Astrocyte of the spinal cord (primary cell): ENCODE measurements at places on chromosomes 13 and 19.

DNA sequence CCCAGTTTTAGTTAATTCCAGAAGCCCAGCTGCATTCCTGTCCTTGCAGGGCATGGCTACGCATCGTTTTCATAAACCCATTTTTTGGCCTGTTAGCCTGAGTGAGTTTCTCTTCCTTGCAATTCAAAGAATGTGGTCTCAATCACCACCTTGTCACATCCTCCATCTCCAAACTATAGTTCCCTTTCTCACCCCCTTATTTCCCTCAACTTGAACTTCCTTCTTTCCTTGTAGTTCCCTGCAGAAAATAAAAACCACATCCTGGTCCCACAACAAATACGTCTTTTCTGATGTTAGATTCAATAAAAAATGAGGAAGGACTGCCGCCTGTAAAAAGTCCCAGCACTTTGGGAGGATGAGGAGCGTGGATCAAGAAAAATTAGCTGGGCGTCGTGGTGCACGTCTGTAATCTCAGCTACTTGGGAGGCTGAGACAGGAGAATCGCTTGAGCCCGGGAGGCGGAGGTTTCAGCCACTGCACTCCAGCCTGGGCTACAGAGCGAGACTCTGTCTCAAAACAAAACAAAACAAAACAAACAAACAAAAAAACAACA, 13.2 kb downstream of the ADGRE3 start:
- no peak for DNase-seq

DNA sequence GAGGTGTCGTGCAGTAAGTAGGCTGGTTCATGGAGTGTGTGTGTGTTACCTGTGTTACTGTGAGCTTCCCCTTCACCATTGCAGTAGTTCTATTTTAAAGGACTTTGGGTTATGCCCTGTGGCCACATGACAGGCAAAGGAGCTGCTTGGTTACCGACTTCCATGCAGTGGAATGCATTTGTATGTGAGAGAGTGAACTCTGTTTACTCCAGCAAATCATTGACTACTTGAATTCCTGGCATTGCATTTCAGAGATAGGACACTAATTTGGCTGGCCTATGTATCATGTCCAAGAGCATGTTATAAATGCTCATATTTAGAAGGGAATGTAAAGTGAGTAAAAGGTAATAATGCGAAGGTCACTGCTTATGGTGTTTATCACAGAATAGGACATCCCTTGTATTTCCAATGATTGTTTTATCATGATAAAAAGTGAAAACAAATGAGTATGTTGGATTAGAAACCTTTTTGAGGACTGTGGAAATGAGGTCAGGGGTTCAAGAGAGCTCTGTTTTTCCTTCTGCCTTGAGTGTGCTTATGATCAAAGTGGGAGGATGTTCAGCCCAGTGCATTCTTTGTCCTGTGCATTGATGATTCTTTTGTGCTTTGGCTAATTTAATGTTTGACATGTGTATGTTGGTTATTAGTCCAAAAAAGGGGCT, 156.5 kb downstream of the LMO7 start:
- no peak for DNase-seq

DNA sequence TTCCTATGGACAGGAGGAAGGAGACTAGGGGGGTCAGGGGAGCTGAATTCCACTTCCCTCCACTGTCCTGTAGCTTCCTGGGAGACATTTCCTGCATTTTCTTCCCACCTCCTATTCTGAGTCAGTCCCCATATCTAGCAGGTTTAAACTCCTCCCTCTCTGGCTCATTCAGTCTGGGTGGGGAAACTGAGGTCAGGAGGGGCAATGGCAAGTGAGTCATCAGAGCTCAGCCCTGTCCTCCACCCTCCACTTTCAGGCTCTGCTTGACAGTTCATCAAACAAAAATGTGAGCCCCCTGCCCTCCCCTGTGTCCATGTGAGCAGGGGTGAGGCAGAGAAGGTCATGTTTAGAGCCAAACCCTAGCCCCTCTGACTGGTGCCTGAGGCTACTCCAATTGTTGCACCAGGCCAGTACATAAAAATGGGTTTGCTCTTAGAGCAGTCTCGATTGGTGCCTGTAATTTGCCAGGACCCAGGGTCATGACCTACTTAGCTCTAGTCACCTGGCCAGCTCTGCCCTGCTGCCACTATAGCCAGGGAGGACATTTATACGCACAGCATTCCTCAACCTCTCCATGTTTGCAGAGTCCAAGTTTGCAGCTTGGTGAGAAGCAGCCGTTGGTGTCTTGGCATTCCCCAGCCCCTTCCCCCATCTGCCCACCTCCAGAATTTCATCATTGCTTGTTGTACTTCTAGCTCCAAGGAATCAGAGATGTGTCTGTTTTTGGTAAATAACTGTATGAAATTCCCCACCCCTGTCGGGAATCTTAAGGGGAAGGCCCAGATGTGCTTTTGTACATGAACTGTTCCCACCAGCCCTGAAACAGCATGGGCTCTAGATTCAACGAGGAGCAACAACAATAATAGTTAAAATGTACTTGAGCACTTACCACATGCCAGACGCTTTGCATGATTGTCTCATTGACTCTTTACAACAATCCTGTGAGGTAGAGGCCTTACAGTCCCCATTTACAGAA, 20.7 kb downstream of the SAMD4B start:
- DNase-seq: peak; percentile 78

- no peak for DNase-seq
Measured at GRCh38 chr19:13010038-13010991, 15.0 kb downstream of the NFIX start.

- peak; percentile 48 for DNase-seq
Measured at GRCh38 chr19:8571006-8571411, 6.2 kb downstream of the MYO1F start.

DNA sequence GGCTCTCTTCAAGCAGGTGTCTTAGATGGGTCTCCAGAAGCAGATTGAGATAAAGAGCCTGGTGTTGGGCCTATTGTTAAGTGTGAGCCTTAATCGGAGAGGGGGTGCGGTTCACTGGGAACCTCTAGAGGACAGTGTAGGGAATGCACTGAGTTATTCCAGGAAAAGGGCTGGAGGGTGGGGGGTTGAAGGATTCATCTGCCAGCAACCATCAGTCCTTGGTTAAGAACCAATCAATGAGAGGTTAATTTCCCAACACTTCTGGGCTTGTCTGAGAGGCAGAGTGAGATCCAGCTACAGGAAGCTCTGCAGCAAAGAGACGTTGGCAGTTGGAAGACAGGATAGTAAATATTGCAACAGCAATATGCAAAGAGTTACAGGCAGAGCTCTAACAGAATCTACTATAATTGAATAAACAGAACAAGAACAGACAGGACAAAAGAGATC, 28.7 kb downstream of the CYP4F2 start:
- DNase-seq: no peak

DNA sequence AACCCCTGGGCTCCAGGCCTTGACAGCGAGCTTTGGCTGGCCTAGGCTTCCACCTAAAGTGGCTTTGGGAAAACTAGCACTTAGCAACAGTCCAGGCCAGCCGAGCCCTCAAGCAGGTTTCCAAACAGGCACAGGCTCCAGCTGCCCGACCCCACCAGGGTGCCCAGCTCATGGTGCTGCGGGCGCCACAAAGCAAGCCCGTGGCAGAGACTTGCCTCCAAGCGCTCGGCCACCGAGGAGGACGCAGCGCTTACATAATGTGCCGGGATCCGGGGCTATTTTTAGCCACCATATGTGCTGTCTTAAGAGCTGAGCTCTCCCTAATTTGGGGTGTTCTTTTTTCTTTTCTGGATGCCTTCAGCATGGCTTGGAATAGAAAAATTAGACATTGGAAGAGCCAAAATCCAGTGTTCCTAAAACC, 56.1 kb upstream of the F7 start:
- no peak for DNase-seq

DNA sequence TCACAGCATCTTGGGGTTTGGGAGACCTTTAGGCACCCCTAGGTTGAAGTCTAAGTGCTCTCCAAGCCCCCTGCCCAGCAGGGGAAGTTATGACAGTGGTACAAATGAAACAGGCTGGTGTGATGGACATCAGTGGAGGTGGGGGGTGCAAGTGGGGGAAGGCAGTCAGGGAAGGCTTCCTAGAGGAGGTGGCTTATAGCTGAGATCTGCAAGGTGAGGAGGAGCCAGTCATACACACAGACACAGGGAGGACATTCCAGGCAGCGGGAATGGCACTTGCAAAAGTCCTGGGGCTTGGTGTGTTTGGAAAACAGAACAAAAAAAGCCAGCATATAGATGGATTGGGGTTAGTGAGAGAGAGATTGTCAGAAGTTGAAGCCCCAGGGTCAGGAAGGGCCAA, 11.6 kb downstream of the HSH2D start:
- DNase-seq: no peak

- DNase-seq: no peak
Measured at GRCh38 chr13:98960606-98961502, 17.0 kb downstream of the DOCK9 start.

DNA sequence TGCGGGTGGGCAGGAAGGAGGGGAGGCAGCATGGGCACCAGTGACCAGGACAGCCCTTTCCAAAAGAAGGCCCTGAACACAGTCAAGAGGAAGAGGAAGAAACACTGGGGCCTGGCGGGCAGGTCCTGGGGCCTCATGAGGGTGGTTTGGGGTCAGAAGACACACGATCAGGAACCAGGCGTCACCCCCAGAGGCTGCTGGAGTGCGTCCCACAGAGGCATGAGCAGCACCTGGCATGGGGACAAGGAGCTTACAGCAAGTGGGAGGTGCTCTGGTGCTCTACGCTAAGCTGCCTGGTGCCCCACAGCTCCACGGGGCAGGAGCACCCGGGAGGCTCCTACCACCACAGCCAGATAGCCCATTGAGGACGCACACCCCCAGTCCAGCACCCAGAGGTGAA, 20.0 kb downstream of the ELL start:
- DNase-seq: no peak

- no peak for DNase-seq
Measured at GRCh38 chr13:113299951-113300350, 2.9 kb downstream of the LAMP1 start.

GRCh38 chr19:46206682-46207081, 22.9 kb upstream of the IGFL1 start:
- no peak for DNase-seq

DNA sequence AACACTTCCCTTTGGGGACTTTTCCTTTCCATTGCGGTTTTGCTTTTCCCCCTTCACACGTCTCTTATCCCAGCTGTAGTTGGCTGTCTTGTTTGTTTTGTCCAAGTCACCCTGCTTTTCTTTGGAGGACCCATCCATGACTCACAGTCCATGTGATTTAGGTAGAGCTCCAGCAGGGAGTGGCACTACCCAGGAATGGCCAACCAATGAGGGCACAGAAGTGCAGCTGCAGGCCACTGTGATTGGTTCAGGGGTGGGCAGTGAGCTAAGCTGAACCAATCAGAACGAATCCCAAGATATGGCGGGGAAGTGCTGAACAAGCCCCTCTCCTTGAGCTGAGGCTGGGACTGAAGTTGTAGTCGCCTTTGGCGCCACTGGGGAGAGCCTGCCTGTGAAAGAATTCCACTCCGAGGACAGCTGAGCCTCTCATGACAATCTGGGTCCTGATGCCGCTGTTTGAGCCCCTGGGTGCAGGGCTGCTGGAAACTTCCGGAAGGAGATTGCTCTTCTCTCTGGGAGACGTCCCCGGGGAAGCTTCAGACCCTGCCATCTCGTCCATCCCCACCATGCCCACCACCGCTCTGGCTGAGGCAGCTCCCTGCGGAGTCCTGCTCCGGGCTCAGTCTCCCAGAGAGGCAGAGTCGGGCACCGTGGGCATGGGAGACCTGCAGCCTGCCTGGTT, 62.9 kb upstream of the URI1 start:
- no peak for DNase-seq

- no peak for DNase-seq
Measured at GRCh38 chr19:18685597-18686190, 2.2 kb downstream of the CRTC1 start.

DNA sequence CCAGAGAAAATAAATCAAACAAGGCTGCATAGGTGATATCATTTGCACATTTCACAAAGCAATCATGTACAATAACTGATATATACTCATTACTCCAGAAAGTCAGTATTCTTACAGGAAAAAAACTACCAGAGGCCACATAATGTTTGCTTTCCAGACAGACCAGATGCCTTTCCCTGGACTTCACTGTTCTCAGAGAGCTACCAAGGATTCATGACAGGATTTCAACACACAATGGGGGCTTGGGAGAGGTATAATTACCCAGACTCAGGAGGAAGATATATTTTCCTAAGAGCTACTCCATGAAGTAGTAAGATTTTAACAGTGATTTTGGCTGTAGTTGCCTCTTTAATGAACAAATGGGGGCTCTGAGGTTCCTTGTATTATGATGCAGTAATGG, 110.0 kb downstream of the FOXO1 start:
- no peak for DNase-seq

DNA sequence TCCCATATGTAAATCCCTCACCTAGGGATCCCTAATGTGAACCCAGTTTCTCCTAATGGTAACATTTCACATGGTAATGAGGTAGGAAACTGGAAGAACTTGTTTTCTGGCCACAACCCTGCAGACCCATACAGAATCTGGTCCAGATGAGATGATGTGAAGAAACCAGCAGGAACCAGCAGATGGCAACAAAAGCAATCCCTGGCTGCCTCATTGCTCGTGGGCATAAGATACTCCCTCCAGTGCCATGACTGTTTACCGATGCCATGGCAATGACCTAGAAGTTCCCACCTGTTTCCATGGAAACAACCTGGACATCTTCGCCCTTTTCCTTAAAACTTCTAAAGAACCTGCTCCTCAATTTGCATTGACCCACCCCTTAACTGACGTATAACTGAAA, 1.4 kb upstream of the CD209 start:
- DNase-seq: no peak

- peak; percentile 2 for DNase-seq
Measured at GRCh38 chr13:46053162-46054012, 841 bp upstream of the ZC3H13 start.

GRCh38 chr19:3211191-3211590, 13.3 kb upstream of the CELF5 start:
- DNase-seq: no peak

DNA sequence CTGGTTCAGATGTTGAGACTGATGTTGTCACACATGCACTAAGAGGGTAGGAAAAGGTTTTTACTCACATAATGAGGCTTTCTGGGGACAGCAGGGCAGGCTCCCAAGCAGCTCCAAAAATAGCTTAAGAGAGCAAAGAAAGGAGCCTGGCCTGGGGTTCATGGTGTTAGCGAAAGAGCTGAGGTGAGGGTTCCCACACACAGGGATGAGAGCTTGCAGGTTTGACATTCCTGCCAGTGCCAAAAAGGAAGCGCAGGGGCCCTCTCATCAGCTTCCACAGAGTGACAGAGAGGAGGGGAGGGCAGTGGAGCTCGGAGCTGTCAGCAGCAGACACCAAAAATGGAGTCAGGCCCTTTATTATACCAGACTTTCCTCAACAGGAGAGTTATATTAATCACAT, 65.5 kb upstream of the FAM216B start:
- no peak for DNase-seq

- DNase-seq: no peak
Measured at GRCh38 chr13:89966524-89966923, 1381.0 kb upstream of the MIR17HG start.

DNA sequence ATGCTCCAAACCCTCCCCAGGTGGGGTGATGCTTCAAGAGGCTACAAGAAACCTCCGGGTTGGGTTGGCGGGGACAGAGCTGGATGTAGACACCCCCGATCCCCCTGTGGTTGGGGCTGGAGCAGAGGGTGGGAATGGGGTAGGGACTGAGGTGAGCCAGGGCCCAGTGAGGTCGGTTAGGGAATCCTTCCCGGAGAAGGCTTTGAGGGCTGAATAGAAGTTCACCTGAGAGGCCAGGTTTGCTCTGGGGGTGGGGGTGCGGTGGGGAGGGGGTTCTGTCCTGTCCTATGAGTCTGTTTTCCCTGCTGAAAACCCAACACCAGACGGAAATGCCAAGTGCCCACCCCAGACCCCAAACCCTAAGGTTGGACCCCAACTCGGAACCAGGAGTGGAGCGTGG, 69.1 kb downstream of the CELF5 start:
- DNase-seq: no peak
